NAMALWA (cell line): ENCODE measurements at places on chromosomes 11 and 22.

DNA sequence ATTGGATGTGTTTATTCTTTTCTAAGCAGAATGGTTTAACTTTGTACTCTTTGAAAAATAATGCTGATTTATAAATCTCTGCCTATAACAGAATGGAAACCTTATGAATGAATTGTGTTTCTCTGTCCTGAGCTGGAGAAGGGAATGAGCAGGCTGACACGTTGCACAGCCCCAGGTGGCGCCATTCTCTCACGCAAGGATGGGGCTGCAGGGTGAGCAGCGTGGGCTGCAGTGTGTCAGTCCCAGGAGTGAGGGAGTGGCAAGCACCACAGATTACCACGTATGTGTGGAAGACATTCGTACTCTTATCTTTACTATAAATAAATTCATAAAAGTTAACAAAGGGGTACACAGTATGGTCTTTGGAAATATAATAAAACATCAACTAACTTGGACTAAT, 33.4 kb downstream of the FDX1 start:
- peak; percentile 49 for DNase-seq

GRCh38 chr11:69670158-69670845, 4.9 kb downstream of the LTO1 start:
- DNase-seq = peak; percentile 76

DNA sequence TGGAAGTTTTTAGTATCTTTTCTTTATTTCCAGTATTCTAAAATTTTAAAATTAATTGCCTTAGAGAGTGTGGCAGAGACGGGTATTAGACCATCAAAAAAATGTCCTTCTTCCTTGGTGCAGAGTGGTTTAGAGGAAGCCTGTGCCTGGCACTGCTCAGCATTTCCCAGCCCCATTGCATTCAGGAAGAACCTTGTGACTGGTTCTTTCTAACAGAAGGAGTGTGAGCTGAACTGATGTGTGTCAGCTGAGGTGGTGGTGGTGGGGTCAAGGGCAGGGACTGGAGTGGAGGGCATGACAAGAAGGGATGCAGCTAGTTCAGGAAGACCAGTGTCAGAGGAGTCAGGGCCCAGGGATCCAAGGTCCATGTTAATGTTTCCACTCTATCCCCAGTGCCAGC, 58.7 kb upstream of the FDX1 start:
- no peak for DNase-seq

GRCh38 chr11:85184721-85185120, 442.4 kb downstream of the DLG2 start:
- DNase-seq = no peak

- DNase-seq = no peak
Measured at GRCh38 chr11:19173004-19173689, 28.6 kb downstream of the CSRP3 start.

DNA sequence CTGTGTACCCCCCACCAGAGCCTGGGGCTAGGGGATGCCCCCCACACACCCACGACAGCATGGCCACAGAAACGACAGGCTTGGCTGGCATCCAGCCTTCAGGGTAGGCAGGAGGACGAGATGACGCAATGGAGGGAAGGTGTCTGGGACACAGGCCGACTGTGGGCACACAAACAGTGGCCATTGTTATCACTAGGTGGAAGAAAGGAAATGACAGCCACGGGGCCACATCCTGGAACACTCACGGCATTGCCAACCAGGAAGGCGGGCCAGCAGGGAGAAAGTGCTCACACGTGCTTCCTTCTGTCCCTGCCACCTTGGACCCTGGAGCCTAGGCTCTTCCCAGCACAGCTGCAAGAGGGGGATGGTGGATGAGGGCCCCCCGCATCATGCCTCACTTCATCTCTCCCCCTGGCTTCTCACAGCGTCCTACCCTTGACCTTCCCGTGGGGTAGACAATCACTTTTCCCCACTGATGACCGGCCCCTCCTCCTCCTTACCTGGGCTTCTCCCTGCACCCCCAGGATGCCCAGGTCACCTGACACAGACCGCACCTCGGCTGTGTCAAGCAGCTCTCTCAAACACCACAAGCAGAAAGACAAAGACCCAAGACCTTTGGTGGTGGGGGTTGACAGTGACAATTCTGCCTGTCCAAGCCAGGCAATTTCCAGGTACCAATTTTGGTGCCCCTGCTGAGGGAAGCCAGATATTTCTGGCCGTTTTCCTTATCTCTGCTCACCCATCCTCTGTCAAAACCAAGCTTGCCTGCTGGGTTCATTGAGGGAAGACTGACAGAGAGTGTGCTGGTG, 8.6 kb downstream of the PLA2G6 start:
- DNase-seq = no peak

DNA sequence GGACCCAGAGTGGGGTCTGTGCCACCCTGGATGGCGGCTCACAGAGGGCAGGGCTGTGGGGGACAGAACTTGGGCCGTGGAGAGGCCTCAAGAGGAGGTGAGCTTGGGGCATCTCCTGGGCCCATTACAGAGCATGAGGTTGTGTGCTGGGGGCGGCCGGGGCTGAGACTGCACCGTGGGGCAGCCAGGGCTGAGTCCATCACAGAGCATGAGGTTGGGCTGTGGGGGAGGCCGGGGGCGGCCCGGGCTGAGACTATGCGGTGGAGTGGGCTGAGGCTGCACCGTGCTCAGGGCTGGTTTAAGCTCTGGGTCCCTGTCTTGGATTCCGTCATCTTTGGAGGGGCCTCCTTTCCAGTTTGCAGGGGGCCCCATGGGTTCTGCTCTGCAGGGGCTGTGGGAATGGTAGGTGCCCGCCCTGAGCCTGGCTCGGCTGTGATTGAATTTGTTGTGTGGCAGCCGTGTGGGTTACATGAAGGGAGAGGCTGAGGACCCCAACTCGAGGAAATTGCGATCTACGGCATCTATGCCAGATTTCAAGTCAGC, 38.1 kb upstream of the MUC5AC start:
- DNase-seq = no peak

GRCh38 chr11:68977781-68978625, 2.8 kb downstream of the MRGPRD start:
- DNase-seq = no peak

GRCh38 chr22:35526333-35526979, 14.2 kb upstream of the RASD2 start:
- DNase-seq = no peak

DNA sequence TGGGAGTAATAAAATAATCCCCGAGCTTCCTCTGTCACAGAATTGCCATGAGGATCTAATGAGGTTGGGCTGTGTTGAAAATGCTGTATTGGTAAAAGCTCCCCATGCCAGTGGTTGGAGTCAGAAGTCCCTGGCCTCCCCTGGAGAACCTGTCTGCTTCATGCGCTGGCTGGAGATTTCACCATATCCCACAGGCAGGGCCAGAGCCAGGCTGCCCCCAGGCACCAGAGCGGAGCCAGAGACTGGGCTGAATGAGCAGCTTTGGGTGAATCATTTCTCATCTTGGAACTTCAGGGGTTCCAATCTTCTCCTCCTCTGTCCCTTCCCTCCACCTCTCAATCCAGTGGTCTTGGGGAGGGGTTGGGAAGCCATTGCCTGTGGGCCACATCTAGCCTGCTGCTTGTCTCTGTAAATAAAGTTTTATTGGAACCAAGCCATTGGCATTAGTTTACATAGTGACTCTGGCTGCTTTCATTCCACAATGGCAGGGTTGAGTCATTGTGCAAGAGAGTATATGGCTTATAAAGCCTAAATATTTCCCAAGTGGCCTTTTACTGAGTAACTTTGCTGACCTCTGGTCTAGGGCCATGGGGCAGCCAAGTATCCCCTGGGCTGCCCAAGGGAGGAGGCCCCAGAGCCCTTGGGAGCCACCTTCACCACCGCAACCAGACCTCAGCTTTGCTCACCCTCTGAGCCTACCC, 35.2 kb downstream of the LRRC10B start:
- DNase-seq = no peak

DNA sequence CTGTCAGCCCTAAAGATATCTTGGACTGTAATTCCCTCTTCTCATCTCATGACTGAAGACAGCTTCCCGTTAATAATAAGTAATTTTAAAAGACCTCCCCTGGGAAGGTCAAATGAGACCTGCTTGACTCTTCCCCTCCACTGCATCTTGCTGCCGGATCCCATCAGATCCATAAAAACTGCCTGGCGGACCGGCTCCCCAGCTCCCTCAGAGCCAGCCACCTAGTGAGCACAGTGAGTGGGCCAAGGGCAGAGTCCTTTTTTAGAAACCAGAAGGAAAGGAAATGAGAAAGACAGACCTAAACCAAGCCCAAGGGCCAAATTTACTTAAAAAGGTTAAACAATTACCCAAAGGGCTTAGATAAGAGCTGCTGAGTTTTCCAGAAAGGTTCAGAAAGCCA, 595.3 kb downstream of the OPCML start:
- no peak for DNase-seq

DNA sequence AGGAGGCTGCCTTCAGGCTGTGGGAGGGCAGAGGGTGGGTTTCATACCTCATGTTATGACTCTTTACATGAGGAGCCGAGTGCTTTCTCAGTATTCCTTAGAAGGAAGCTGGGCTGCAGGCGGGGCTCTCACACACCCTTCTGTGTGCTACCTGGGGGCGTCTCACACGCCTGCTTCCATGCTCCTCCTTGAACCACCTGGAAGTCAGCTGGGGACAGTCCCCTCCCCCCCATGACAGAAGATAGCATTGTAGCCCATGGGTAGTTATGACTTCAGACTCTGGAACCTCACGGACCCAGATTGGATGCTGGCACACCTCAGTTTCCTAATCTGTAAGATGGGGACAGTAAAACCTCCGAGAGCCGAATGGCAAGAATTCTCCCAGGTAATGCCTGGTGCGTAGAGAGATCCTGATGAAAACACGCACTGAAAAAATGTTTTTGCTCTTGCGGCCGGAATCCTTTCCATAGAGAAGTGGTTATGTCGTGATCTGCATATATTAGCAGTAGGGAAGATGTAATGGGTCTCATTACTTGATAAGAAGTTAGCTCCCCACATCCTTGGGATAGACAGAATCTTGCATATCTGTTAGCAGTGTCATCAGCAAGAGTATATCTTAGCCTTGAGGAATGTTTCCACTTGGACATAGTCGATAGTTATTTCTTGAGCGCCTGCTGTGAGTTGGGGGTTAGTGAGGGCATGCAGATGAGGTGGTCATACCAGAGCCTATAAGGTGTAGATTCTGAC, 4.9 kb downstream of the DAGLA start:
- DNase-seq = no peak

DNA sequence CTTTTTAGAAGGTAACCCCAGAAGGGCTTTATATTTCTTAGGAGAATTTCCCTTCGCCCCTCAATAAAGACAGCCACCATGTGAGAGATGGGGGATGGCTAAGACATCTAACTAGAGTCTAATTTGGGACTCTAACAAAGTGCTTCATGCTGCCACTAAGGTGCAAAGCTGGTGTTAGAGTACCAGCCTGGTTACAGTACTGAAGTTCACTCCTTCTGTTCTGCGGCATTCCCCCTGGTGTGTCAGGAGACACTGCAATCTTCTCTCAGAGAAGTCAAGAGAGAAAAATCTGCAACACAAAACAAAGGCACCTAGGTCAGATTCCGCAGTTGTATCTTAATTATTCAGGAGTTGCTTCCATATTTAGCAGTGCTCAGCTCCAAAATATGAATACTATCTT, 603.0 kb upstream of the CADM1 start:
- DNase-seq = no peak
